Nucleus accumbens (tissue), 56 donors: ENCODE measurements at places on chromosomes 12 and 14.

- DNase-seq, result no peak
Measured at GRCh38 chr12:11980115-11980514, 90.6 kb upstream of the BCL2L14 start.

DNA sequence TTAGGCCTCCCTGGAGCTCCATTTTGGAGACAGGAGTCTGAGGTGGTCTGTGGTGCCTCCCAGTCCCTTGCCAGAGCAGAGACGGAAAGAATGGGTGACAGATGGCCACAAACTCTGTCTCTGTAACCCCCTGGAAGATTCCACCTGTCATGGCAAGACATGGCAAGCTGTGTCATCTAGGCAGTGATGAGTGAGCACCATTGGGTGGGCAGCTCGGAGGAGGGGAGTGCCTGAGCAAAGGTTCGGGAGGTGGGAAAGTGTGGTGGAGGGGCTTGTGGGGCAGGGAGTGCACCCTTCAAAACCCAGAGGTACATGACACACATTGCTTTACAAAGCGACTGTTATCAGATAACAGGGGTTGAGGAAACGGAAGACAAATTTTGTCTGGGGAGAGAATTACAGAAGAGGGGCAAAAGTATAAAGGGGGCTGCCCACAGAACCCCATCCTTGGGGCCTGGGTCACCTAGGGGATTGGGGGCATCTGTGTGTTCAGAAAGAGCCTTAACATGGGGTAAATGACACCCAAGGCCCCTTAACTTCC is 3.5 kb downstream of the RIN3 start:
- DNase-seq, result no peak

- DNase-seq, result no peak
Measured at GRCh38 chr14:103543140-103543539, 14.1 kb downstream of the TRMT61A start.

GRCh38 chr12:10910380-10910779 is 1.0 kb upstream of the TAS2R13 start:
- DNase-seq, result no peak

GRCh38 chr12:47903151-47903611 is 1.6 kb downstream of the VDR start:
- DNase-seq, result no peak

- DNase-seq, result no peak
Measured at GRCh38 chr12:116534311-116535121, 24.7 kb upstream of the MAP1LC3B2 start.

- DNase-seq, result no peak
Measured at GRCh38 chr12:116404913-116405611, 127.6 kb upstream of the MED13L start.

GRCh38 chr14:72154645-72155378 is 222.6 kb downstream of the RGS6 start:
- no peak for DNase-seq

- DNase-seq, result no peak
Measured at GRCh38 chr12:90585640-90586304, 369.2 kb downstream of the CCER1 start.

GRCh38 chr12:90102957-90103652 is 394.5 kb upstream of the ATP2B1 start:
- no peak for DNase-seq

DNA sequence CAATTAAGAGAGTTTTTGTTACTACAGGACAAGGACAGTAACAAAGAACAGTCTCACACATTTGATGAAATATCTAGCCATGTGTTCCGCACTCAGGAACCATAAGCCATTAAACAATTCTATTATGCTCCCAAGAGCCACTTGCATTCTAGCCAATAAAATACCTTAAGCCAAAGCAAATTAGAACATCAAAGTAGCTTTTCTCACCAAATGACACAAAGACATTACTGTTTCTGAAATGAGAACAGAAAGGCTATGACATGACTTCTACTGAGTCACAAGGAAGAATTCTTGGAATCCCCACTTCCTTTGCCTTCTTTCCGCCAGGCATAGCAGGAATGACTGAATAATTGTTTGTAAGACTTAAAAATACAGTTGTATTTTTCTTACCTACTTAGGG is 445.8 kb downstream of the ATP23 start:
- no peak for DNase-seq

DNA sequence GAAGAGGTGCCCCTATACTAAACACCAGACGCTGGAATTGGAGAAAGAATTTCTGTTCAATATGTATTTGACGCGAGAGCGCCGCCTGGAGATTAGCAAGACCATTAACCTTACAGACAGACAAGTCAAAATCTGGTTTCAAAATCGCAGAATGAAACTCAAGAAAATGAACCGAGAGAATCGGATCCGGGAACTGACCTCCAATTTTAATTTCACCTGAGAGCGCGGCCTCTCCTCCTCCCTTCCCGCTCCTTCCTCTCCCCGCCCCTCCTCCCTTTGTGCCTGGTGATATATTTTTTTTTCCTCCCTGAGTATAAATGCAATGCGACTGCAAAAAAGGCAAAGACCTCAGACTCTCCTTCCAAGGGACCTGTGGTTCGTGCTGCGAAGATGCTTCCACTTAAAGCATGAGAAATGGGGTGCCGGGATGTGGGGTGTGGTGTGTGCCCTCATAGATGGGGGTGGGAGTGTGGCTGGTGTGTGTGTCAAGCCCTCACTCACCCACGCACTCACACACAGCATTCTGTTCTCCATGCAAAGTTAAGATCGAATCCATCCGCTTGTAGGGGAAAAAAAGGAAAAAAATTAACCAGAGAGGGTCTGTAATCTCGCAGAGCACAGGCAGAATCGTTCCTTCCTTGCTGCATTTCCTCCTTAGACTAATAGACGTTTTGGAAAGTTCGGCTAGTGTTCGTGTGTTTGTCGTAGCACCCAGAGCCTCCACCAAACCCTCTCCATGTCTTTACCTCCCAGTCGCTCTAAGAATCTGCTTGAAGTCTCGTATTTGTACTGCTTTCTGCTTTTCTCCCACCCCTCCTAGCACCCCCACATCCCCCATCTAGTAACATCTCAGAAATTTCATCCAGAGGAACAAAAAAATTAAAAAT is 4.5 kb downstream of the HOXC10 start:
- no peak for DNase-seq

DNA sequence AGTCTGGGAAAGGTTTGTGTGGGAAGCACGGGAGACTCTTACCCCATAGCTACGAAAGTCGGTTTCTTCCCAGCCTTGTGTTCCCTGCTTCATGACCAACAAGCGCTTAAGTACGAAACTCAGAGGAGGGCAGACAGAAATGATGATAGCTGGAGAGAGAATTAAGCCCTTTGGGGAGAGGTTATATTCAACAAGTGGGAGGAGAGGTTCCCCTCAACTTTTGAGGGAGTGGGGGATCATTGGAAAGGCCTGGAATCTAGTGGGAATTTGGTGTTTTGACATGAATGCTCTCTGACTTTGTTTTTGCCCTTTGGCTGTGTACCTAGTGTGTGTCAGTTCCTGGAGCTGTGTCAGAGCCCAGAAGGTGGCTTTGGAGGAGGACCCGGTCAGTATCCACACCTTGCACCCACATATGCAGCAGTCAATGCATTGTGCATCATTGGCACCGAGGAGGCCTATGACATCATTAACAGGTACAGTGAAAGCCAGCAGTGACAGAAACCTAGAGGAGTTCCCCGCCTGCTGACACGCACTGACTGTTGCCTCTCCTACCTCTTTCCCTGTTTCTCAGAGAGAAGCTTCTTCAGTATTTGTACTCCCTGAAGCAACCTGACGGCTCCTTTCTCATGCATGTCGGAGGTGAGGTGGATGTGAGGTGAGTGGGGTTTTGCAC is 40.6 kb downstream of the FNTB start:
- no peak for DNase-seq

GRCh38 chr12:19757317-19757877 is 318.1 kb downstream of the AEBP2 start:
- DNase-seq, result no peak

GRCh38 chr12:19323805-19324204 is 115.5 kb upstream of the AEBP2 start:
- no peak for DNase-seq

DNA sequence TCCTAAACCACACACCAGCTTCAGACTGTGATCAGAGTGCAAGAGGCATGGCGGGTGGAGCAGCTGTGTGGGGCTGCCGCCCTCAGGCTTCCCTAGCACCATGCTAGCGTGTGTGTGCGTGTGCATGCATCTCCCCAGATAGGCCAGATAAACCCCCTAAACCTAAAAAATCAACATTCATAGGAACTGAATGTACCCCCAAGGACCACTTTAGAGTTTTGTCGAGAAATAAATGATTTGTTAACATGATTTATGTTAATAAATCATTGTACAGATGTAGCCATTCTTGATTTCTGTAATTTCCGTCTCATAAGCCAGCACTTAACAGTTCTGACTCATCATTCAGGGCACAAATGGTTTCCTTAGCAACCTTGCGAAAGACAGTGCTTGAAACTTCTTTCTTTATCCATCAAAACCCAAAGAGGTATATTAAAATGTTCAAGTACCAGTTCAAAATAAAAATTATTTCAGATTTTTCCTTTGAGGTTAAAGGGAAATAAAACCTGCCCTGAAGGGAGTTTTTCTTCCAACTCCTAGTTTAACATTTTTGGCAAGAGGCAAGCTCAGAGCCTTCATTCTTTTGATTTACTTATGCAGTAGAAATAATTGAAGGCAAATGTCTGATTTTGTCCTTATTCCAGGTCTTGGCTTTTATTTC is 206.2 kb upstream of the RGS6 start:
- peak; percentile 15 for DNase-seq

DNA sequence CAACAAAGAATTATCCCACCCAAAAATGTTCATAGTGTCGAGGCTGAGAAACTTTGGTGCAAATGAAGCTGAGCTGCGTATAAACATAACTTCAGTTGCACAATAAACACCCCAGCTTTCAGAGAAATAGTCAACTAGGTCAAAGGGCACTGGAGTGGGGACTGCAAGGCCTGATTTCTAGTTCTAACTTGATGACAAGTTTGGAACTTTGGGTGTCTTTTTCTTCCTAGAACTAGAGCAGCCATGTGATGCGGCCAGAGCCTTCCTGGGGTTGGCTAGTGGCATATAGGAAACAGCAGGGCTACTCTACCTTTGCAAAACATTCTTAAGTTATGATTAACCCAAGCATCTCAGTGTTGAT is 298.4 kb upstream of the AMIGO2 start:
- no peak for DNase-seq

GRCh38 chr12:29066011-29066588 is 83.0 kb upstream of the FAR2 start:
- peak; percentile 80 for DNase-seq

DNA sequence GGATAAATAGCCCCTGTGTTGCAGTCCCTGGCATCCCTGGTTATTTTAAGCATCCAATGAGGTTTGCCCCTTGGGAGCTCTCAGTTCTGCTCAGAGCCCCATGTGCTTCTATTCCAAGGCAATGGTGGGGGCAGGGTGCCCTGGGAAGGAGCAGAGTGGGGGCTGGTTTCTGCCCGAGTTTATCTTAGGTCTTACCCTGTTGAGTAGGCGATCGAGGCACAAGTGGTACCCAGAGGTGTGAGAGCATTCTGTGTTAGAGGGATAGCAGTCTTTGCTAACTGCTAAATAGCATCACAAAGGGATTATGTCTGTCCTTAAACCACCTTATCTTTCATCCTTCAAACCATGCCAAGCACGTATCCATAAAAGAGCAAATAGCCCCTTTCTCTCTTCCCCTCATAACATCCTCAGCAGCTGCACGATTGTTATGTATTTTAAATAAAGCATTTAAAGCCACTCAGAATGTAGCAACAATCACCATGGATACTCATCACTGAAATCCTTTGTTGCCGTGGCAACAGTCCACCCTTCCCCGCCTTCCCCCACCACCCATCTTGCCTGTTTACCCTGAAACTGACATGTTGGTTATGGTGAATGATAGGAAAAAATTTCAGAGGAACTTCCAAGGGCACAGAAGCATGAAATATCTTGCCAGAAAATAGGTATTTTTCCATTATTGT is 139.3 kb downstream of the PTPN11 start:
- DNase-seq, result peak; percentile 61

DNA sequence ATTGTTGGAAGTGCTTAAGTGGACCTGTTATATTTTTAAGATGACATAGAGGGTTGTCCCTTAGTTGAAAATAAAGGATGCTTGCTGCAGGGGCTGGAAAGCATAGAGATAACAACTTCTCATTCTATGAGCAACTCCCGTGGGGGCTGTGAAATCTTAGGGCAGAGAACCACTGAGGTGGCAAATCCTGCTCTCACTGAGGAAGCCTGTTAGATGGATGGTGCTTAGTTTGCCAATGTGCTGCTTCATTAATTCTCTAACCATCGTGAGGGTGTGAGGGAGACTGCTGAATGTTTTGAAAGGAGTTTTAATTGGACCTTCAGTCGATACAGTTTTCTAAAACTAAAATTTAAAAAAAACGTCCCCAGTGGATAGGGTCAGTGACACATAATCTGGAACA is 46.5 kb downstream of the PTPRO start:
- no peak for DNase-seq

DNA sequence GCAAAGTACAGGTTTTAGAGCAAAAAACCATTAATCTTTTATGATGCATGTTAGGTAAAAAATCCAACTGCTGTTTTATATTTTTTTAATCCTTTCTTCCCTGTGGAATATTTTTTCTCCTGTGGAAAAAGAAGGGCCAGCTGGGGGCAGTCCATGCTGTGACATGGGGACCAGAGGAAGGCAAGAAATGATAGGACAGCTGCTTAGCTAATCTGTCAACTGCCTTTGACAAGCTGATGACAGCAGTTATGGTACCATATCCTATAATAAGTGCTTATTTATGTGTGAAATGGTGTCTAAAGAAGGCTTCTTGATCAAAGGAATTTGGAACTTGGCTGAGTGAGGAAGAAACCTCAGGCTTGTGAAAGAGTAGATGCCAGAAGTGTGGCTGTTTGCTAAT is 452.4 kb upstream of the NOVA1 start:
- no peak for DNase-seq

DNA sequence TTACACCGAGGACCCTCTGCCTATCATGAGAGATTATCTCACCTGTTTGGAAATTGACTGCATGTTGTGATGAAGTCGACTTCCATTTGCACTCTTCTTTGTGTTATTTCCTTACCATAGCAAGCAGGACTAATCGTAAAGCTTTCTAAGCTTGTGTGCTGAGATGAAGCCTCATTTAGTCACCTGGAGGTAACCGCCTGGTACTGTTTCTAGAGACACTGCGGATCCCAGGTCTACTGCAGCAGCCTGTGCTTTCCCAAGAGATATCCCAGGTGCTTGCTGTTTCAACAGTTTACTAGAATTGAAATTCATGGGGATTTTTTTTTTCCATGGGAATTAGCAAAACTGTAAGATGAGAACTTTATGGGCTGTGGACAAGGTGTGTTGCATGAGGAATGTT is 131.8 kb downstream of the PTPRR start:
- DNase-seq, result no peak

- DNase-seq, result no peak
Measured at GRCh38 chr14:99643343-99643742, 1.6 kb upstream of the HHIPL1 start.

GRCh38 chr12:113984464-113984863 is 18.3 kb upstream of the RBM19 start:
- no peak for DNase-seq

- DNase-seq, result no peak
Measured at GRCh38 chr14:70821584-70822529, 12.5 kb upstream of the MAP3K9 start.

DNA sequence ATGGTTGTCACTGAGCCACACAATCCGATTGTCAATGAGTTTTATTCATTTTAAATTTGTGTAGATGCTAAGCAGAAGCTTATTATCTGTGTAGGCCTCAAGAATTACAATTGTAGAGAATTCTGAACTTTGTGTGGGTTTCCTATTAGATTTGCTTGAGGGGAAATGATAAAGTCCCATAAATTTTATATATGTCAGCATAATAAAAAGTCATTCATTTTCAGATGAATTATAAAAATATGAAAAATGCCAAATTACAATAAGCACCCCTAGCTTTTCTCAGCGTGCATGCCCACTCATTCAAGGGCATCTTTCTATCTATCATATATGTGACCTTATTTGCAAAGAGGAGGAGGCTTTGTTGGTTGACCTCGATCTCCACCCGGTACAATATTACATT is 1041.1 kb upstream of the FOXG1 start:
- DNase-seq, result no peak
